ENCODE measurements at places on chromosomes 5 and 9.
A peak's percentile ranks its signal among the peaks of the same experiment; 100 is the strongest.

DNA sequence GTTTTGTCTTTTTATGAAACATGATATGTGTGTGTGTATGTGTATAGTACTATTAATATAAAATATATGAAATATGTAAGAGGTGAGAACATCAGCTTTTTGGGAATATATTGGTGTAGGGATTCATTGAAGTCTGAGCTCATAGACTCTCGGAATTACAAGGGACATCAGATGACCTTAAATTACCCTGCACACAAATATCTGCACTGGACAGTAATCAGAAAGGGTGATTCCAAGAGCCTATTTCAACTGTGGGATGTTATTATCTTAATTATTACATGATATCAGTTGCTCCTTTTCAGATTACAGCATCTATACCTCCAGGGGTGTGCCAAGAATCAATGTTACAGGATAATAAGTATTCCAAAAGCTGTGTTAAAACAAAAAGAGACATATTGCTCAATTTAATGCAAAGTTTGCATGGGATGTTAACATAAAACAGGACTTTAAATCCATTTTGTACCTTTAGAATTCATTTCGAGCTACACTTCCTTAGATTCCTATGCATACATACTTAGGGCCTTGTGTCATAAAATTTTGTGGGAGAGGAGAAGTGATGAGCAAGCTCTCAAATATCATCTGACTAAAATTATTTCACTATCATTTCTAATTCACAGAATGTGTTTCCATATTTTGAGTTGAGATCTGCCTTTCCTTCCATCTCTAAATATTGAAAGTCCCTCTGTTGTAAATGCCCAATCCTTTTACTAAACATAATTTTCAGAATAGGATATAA lies 365.2 kb downstream of the BRINP1 start:
- no peak for DNase-seq

DNA sequence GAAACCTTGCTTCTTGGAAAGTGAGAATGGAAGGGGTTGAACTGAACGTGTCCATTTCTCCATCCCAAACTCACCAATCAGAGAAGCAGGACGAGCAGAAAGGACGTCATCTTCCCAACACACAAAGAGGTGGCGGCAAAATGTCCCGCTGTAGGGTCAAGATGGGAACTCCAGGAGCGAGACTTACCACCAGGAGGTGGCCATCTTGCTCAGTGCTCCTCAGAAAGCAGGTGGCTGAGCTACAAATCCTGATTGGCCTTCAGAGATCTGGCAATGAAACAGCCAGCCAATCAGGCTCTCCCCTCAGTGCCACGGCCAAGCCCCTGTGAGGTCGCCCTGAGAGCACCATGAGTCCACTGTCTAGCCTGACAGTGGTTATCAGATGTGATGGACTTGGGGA lies 259.0 kb downstream of the NDUFS4 start:
- no peak for DNase-seq

- DNase-seq, result no peak
Observed at GRCh38 chr5:75885849-75886596, 168.8 kb upstream of the POC5 start.

DNA sequence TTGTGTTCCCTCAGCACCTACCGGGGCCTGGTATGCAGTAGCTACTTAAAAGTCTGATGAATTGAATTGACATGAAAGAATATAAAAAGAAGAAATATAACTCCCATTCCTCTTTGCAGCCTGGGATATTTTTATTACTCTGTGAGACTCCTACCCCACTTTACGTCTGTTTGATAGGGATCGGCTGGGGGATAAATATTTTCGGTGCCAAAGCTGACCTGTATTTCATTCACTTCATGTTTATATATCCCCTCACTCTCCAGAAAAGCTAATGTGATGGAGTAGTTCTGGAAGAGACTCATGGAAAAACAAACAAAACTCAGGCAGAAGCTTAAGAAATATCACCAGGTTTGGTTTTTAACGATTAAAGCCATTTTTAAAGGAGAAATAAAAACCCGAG lies 108.2 kb upstream of the TBC1D2 start:
- DNase-seq, result no peak

DNA sequence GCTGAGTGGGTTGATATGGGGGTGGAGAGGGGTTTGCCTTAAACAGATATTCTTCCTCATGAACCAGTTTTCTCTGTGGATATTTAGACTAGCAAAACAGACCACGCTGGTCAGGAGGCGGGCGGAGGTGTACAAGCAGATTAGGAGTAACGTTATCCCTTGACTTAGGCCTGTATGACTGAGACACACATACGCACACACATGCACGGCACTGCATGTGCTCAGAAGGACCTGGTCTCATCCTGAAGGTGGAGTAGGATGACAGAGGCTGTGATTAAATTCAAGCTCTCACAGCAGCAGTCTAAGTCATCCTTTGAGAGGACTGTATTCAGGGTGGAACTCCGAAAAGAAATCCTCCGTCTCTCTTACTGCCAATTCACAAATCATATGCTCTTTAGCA lies 209.7 kb downstream of the DIRAS2 start:
- no peak for DNase-seq

DNA sequence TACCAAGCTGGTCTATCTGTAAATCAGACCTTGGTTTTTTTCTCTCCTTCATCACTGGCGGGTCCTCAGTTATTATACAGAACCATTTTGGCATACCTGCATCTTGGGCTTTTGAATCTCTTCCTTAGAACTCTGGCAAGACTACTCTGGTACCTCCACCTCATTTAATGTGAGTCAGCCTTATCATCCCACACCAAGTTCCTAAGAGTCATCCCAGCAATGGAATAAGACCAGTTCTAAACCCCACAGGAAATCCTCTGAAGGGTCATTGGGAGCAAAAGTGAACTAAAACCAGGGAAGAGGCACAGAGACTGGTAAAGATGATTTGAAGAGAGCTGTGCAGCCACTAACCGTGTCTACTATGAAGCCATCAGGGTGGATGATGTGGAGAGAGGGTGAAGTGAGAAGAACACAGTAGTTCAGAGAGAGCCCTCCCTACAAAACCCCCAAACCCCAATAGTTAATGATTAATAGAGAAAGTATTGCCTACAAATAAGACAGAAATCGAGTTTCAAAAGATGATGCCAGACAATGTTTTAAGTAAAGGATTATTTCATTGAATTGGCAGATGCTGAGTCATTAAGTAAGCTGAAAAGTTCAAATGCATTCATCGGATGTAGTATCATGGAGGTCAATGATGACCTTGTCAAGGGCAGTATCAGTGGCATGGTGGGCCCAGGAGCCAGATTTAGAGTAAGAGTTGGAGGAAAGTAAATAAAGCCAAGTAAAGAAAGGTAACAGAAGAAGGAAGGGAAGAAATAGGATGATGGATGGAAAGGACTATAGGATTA lies 85.4 kb downstream of the PCSK1 start:
- no peak for DNase-seq

DNA sequence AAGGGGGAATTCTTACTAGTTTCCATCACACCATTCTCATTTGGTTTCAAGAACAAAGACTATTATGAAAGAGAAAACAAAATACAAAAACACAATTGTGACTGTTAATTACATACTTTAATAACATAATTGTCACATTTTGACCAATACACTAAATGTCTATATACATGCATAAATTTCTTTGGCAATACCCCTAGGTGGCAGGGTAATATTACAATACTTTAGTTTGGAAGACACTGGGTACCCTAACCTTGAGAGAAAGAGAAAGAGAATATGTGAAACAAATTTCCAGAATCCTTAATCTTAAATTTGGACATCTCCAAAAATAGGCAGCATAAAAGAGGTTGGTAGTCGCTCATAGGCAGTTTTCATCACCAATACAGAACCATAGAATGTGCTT lies 619.6 kb upstream of the ADAMTS16 start:
- no peak for DNase-seq

DNA sequence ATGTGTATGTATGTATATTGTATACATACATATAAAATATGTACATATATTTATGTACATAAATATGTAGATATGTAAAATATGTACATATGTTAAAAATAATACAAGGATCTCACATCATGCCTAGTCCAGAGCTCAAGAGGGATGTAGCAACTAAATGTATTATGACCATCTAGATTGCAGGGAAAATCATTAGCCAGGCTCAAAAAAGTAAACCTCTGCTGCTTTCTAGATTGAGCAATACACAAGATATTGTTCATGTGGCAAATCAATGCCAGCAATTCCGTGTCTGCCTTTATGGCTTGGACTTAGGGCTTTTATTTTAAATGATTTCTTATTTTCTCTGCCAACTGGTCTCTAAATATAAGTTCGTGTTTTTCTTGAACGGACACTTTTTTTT lies 65.2 kb downstream of the RAI14 start:
- no peak for DNase-seq

DNA sequence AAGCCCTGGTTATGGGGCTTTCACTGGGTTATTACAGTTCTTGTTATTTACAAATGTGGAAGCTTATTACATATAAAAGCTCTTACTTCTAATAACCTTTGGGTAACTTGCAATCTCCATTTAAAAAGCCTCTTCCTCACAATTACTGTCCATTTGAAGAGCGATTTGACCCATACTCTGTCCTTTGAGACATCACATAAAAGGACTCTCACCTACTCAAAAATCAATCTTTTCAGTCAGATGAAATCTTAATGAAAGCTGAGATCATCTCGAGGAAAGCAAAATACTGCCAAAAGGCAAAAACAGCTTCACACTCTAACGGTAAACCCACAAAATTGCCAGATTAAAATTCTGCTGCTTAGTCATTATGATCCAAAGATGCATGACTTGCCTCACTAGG lies 29.8 kb downstream of the ELAVL2 start:
- no peak for DNase-seq

GRCh38 chr9:107948086-107948485 lies 458.5 kb upstream of the KLF4 start:
- DNase-seq, result no peak

- DNase-seq, result peak; percentile 36
Observed at GRCh38 chr5:132426525-132427138, 57.1 kb downstream of the SLC22A5 start.

GRCh38 chr9:129285979-129286772 lies 108.1 kb upstream of the IER5L start:
- DNase-seq, result no peak

GRCh38 chr5:116605310-116606070 lies 30.9 kb upstream of the SEMA6A start:
- no peak for DNase-seq

GRCh38 chr9:92140074-92140753 lies 25.0 kb upstream of the SPTLC1 start:
- DNase-seq, result peak; percentile 48

All from activated T-helper 1 cell treated with anti-CD3 and anti-CD28 coated beads, Interleukin-2, amount 50 U/mL, for 16 hours (primary cell).